Activated CD4-positive, CD25-positive, alpha-beta regulatory T cell (primary cell): ENCODE measurements at places on chromosomes 7 and 10.

GRCh38 chr7:154592388-154592787, 410.5 kb downstream of the PAXIP1 start:
- no peak for DNase-seq

DNA sequence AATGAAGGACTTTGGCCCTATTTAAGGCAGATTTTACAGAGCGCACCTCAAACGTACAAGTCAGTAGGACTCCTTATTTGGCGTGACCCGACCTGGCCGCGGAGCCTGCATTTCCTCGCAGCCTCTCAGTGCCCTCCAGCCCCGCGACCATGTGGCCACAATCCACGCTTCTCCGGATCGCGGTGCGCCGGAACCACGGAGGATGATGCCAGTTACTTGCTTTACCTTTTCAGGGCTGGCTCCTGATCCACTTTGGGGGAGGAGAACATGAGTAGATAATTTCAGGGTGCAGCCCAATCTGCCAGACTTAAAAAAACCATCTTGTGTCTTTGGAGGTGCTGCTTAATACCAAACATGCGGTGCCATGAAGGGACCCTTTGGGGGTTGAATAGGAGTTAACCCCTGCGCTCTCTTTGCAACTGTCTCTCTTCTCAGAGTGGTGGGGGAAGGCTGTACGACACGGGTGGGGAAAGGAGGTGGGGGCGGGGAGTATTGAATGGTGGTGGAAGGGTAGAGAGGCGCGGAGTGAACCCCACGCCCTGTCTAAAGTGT, 1.5 kb downstream of the FRAT1 start:
- no peak for DNase-seq

- no peak for DNase-seq
These were observed 221.7 kb downstream of the PLXNA4 start for GRCh38 chr7:132354527-132354926.

DNA sequence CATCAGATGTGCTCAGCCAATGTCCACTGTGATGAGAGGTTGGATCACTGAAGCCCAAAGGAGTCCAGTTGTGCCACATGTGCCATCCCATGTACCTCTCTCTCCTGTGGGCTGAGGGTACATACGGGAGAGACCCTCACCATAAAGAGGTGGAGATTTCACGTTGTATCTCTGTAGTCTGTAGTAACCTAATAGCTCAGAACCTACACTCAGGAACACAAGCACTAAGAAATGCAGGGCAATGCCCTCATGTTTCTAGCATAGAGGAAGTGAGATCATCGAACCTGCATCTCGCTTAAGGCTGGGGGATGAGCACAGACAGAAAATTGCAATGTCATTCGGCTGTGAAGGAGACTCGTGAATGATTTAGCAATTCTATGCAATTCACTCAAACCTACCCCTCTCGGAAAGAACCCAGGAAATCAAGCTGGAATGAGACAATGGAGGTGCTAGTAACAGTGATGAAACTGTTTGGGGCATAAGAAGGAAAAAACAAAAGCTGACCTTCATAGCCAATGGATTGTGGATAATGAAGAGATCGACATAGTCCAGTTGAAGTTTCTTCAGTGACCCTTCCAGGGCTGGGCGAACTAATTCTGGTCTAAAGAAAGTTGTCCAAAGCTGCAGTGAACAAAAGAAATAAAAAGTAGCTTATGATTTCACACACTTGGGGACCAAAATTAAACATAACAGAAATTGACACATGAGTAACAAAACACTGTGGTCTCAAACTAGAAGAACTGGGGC, 80.3 kb upstream of the UCN3 start:
- DNase-seq, result no peak

- no peak for DNase-seq
These were observed 46.9 kb downstream of the KMT2E start for GRCh38 chr7:105060923-105061322.

DNA sequence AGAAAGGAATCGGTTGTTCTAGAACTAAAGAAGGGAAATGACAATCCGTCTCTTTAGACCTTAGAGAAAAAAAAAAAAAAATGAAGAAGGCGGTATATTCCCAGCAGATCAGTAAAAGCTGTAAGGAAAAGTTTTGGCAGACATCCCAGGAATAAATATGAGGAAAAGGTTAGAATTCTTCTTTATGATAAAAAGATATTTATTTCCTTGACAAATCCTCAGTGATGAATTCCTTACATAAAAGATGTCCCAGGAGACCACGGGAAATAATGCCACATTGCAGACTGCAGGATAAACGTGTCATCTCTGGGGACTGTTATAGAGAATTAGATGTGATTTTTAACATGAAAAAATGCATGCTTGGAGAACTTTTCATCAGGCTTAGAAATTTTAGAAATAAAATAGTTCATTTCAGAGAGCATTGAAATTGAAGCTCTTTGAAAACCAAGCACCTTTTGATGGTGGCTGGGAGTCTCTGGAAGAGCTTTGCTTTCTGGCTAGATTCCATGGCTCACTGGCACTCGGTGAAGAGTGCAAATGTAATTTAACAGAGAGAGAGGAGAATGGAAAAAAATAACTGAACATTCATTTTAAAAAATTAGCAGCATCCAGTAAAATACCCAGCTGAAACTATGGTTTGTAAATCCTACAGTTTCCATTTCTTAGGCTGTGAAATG, 98.2 kb downstream of the PRPF18 start:
- DNase-seq, result no peak

GRCh38 chr10:57973451-57973850, 294.2 kb downstream of the IPMK start:
- DNase-seq, result no peak

- DNase-seq, result no peak
These were observed 154.1 kb downstream of the SDHAF3 start for GRCh38 chr7:97271619-97272018.

GRCh38 chr10:124641282-124642087, 102.7 kb downstream of the FAM53B start:
- no peak for DNase-seq

GRCh38 chr7:111098011-111098925, 7.3 kb downstream of the LRRN3 start:
- DNase-seq, result peak; percentile 32

DNA sequence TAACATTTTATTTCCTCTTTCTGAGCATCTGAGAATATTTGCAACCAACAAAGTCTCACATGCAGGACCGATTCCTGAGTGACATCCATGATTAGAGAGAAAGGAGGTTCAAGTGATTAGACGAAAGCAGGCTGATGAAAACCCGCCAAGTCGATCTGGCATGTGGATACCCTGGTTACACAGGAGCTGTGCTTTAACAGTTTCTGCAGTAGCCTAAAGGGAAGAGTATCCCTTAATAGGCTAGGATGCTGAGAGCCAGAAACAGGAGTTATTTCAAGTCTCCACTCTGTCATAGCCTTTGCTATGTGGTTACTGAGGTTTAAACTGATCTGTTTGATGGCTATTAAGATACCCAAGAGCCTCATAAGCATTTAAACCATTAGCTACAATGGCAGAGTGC, 82.5 kb downstream of the PRKCQ start:
- no peak for DNase-seq

DNA sequence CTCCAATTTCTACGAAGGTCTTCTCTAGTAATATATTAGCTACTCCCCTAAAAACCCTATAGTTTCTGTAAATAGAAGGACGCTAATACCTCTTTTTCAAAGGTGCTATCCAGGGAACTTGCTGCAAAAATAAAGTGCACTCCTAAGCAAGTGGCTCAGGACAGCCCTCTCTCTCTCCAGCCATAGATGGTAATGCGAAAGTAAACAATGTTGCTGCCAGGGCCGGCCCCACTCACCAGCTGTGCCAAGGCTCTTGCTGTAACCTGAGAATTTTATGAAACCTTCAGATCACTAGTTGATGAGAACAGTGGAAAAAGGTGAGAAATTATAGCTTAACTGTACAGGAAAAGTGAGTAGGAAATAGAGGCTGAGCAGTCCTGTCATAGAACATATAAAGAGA, 10.9 kb upstream of the TAS2R39 start:
- DNase-seq, result no peak

DNA sequence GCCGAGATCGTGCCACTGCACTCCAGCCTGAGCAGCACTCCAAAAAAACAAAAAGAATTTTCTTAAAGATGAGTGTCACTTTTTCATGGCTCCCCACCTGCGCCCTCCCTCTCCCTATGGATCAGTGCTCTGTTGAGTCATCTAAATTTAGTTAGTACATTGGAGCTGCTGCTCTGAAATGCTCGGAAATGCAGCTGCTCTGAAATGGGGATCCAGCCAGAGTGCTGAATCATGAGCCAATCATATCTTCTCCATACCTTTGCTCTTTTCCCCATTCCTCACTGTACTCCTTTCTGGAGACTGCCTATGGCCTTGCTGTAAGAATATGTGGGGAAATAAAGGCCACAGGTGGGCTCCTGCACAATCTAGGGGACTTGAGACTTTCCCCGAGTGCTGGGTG, 188.8 kb downstream of the ZNF438 start:
- no peak for DNase-seq

- no peak for DNase-seq
These were observed 144.0 kb downstream of the PLPP4 start for GRCh38 chr10:120600871-120601649.

DNA sequence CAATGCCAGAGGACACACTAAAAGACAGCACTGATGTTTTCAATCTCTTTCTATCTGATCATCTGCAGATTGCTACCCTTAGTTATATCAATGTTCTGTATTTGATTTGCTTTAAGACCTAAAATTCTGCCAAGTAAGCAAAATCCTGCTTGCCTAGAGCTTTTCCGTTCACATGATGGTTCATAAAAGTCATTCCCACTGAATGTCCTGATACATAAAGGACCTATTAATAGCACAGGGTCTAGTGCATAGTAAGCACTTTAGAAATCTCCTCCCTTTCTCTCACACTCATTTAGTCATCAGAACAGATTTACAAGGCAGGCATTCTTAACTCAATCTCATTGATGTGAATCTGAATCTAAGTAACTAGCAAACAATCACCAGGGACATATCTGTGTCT, 68.8 kb downstream of the PCGF5 start:
- DNase-seq, result no peak

GRCh38 chr7:45511721-45512597, 62.2 kb upstream of the ADCY1 start:
- DNase-seq, result no peak

DNA sequence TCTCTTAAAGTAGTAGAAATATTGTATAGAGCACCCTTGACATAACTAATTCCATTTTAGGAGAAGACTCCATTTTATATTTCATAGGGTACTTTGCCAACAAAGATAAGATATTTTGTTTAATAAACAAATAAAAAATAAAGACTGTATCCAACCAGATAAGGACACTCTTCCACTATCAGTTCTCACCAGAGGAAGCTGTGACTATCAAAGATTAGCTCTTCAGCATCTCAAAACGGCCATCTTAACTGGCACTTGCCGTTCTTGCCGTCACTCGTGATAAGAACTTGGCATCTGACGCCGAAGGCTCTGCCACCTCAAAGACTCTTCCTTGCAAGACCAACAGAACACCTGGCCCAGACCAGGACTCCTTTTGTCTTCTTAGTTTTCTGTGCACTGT, 26.3 kb upstream of the AKR1B1 start:
- no peak for DNase-seq

GRCh38 chr7:128324368-128324680, 19.4 kb downstream of the RBM28 start:
- DNase-seq, result no peak

- DNase-seq, result no peak
These were observed 114.3 kb upstream of the NOBOX start for GRCh38 chr7:144517749-144518148.

- no peak for DNase-seq
These were observed 259.5 kb downstream of the GRID1 start for GRCh38 chr10:86107131-86107530.

DNA sequence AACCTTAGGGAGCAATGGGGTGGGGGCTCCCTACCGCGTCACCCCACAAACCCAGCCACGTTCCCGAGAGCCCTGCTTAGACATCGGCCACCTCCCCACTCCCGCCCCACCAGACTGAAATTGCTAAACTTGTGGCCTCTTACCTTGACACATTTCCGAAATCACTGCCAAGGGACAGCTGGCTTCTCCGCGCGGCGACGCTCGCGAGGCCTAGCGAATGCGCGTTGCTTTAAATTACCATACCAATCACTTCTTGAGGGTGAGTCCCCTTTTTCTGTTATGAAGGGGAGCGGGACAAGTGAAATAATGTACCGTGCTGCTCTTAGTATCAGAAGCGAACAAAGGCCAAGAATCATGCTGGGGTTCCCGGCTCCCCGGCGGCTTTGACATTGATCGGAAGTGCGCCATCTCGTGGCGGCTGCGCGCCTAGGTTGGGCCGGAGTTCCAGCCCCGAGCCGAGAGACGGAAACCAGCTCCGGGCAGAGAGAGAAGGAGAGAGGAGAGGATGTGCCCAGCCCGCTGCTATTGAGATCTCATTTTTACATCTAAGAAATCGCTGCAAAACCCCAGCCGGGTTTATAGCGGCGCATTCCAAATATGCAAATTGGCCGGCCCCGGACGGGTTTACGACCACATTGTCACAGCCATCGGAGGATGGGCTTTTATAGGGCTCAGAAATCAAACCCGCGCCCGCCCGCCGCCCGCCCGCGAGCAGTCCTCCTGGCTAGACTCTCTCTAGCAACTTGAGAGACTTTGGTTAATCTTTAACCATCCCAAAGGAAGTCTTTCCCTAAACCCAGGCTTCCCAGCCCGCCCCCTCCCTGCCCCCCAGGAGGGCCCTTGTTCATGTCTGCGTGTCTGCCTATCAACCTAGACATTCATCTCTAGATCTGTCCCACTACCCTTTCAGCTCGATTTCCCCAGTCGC, 5.3 kb downstream of the HOXA11 start:
- DNase-seq, result peak; percentile 45

DNA sequence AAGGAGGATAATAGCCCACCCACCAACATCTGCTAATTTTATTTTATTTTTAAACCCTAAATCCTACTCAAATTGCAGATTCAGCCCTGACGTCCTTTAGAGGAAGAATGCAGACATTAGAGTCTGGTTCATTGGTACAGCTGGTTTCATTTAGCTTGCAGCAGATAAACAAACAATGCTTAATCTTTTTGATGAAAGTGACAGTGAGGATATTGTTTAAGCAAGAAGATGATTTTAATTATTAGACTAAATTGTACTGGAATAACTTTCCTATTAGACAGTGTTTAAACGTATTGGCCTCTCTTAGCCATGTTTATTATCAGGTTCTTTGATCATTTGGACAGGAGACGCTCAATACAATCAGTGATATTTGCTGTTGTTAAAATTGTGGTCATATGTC, 164.8 kb downstream of the CDK14 start:
- DNase-seq, result no peak

DNA sequence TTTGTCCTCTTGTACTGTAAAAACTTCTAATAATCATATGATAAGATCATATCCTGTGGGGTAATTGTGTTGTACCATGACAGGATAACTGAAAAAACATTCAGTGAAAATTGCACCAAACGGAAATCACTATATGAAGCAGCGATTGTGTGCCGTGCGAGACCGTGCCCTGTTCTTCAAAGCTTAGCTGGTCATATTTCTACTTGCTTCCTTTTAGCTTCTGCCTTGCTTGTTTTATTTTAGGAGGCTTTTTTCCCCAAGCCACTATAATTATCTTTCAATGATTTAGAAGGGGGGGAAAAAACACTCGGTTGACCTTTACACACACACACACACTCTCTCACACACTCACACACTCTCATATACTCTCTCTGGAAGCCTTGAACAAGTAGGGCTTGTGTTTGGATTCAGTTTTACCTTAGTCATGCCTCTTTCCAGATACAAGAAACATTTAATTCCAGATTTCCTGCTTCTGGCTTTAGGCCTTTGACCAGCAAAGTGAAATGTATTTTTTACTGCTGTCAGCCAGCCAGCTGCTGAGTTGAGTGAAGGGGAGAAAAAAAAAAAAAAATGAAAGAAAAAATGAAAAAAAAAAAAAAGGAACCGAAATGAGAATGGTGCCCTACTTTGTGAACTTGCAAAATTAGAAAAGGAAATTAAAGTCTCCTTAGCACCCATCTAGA, 181.4 kb downstream of the ARID5B start:
- peak; percentile 7 for DNase-seq

GRCh38 chr7:142560166-142560565, 189.1 kb upstream of the PRSS1 start:
- no peak for DNase-seq
